Kidney epithelial cell (primary cell): ENCODE measurements at places on chromosomes 1 and 21.
A peak's percentile ranks its signal among the peaks of the same experiment; 100 is the strongest.

DNA sequence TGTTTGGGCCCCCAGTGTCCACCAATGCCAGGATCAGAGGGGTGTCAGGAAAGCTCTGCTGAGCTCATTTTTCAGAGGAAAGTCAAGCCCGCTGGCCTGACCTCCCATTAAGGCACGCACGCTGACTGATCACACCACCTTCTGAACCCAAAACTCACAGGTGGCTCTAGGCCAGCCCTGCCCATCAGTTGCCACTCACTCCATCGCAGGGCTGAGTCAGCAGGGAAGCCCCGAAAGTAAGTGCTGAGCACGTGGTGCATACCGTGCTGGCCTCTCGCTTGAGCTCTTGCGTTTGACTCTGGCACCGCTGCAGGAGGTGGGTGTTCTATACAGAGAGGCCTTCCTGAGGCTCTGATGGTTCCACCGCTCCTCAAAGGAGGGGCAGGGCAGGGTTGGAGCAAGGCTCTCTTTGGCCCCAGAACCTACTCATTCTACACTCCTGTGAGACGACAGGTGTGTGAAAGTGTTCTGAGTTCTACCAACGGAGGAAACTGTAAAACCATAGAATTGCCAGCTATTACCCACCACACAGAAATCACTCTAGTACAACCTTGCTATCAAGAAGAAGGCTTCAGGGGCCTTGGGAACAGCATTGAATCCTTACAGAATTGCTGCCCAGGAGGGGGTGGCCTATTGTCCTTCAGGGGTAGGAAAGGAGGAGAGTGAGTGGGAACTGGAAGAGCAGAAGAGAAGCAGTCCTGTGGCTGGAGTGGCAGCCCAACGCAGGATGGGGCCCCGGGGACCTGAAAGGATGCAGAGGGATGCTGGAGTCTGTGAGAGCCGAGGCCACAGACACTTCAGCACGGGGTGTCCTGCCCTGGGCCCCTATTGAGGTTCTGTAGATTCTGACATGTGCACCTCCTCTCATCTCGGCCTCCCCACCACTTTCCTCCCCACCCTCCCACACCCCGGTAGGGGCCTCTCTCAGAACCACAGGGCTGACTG lies 214.7 kb upstream of the EDN2 start:
- DNase-seq: no peak

GRCh38 chr1:31799196-31799894 lies 16.5 kb downstream of the SPOCD1 start:
- DNase-seq: no peak

DNA sequence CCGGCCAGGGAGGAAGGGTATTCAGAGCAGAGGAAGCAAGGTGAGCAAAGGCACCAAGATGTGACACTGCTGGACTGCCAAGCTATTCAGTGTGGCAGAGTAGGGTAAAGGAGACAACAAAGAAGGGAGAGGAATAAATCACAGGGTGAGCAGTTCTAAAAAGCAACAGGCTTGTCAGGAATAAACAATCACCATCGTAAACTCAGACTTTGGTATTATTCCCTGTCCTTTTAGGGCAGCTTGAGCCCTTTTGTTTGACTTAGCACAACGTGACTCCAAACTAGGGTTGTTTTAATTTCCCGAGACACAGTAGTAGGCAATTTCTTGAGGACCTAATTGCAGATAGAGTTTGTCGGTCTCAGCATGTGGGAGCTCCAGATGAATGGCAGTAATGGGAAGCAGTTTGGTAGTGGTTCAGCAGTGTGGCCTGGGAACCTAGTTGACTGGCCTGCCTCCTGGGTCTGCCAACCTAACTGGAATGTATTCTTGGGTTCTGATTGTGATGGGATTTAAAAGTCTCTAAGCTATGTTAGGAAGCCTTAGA lies 4.3 kb downstream of the CR1L start:
- DNase-seq: no peak

GRCh38 chr1:85998105-85998855 lies 158.3 kb downstream of the COL24A1 start:
- no peak for DNase-seq

GRCh38 chr1:236808564-236809130 lies 13.6 kb downstream of the MTR start:
- no peak for DNase-seq

DNA sequence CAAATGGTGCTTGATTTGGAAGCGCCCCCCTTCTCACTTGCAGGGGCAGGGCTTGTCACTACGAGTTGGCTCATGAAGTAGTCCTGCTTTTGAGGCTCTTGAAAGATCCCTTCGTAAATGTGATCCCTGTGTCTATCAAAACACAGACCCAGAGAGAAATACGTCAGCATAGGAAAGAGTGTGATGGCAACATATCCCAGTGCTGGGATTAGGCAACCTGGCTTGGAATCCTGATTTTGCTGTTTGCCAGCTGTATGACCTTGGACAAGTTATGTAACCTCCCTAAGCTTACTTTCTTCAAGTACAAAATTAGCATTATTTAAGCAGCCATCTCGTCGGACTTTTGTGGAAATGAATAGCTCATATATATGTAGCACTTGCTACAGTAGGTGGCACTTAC lies 228.4 kb downstream of the ATG4C start:
- DNase-seq: no peak

DNA sequence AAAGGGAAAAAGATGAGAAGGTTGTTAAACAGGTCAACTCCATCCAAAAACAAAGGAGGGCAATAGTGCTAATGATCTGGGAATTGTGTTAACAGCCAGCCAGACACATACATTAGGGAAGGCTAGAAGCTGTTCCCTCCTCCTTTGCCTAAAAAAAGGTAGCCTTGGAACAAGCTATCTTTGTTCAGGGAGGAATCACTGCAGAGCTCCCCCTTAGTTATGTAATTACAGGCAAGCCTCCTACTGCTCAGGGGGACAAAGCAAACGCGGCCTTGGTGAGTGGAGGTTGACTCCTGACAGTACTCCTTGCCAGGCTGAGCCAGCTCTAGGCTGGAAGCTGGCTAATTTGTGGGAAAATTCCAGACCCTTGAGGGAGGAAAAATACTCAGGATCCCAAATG lies 97.6 kb downstream of the VAV3 start:
- DNase-seq: no peak

DNA sequence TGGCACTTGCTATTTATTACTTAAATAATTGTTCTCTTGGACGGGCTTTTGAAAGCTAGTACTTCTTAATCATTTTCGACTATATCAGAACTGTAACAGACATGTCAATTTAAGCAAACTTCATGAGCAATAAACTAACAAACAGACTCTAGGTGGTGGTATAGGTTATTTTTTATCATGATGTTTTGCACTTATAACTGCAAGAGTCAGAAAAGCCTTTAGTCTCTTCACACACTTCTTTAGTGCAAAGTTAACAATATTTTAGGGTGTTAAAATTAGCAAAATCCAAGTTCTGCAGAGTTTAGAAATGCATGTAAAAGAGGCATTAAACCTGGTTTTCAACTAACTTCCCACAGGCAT lies 2.2 kb downstream of the NRIP1 start:
- DNase-seq: no peak

GRCh38 chr21:25343774-25344545 lies 263.3 kb downstream of the MRPL39 start:
- DNase-seq: no peak

DNA sequence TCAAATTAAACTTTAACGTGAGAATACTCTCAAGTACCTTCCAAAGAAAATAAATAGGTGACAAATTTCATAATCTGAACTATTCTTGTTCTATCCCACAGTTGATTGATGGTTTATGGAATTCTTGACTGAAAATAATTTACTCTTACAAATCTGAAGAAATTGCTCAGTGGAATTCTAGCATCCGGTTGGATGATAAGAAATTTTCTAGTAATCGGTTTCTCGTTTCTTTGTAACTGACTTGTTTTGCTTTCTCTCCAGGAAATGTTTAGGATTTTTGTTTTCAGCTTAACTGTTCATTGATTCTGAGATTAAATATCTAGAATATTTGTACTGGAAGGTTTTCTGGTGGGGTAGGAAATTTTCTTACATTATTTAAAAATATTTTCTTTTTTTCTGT lies 558.9 kb upstream of the ADAMTS5 start:
- no peak for DNase-seq

DNA sequence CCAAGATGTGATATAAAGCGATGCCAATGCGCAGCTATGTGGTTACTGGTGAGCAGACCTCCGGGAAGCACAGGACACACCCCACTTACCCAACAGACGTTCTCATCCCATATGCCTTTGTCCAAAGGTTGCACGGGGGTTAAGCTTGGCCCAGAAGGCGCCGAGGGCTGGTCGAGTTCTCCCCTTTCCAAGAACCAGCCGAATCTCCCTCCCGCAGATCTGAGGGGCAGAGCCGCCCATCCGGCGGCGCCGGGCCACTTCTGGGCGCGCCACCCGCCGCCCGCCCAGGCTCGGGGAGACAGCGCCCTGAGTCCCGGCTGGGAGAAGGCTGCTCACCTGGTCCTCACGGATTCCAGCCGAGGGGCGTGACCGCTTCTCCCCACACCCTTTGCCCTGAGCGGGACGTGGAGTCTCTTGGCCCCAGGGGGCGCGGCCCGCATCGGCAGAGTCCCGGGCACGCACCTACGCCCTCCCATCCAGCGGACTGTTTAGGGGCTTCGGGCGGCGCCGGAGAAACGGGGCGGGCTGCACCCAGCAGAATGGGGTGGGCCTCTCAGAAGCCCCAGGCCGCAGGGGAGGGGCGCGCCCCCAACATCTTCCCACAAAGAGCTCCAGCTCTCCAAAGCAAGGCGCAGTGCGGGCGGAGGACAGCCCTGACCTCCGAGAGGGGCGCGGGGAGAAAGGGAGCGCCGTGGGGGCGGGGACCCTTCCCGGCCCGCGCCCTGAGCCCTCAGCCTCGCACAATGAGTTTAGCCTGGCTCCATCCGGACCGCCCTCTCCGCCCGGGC lies 615 bp downstream of the GPR161 start:
- DNase-seq: no peak

DNA sequence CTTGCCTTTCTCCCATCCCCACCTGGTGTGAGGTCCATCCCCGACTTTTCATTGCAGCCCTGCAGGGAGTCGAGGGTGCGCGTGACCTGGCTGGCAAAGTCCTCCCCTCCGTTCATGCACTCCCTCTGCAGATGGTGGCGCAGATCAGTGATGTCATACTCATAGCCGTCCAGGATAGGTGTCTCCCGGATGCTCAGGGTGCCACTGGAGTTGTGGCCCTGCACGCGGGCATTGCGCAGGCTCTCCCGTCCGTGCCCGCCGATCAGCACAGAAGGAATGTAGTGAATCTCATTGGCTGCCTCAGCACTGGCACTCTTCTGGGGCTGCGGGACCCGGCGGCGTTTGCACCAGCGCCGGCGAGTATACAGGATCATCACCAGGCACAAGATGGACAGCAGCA lies 132.1 kb downstream of the ASTN1 start:
- no peak for DNase-seq

GRCh38 chr1:231814021-231814420 lies 187.4 kb downstream of the DISC1 start:
- no peak for DNase-seq

DNA sequence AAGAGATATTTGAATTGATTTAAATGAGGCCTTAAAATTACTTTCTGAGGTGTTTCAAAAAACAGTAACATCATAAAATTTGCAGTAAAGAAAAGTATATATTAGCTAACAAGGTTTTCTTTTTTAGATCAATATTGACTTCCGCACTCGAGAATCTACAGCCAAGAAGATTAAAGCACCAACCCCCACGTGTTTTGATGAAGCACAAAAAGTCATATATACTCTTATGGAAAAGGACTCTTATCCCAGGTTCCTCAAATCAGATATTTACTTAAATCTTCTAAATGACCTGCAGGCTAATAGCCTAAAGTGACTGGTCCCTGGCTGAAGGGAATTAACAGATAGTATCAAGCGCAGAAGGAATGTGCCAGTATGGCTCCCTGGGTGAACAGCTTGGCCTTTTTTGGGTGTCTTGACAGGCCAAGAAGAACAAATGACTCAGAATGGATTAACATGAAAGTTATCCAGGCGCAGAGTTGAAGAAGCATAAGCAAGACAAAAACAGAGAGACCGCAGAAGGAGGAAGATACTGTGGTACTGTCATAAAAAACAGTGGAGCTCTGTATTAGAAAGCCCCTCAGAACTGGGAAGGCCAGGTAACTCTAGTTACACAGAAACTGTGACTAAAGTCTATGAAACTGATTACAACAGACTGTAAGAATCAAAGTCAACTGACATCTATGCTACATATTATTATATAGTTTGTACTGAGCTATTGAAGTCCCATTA lies 3.6 kb downstream of the RGS1 start:
- peak; percentile 26 for DNase-seq

DNA sequence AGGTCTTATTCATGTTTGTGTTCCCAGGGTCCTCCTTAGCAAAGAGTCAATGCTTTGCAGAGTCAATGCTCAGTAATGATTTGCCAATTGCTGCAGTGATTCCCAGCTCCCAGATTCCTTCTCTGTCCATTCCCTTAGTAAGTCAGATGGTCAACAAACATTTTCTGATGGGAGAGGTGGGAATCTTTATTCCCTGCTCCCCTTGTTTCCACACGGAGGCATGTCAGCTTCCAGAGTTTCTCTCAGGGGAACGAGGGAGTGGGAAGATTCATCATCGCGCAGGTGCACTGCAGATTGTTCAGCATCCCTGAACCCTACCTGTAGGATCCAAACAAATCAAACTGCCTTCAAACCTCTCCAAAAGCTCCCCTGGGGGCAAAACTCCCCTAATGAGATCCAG lies 7.5 kb upstream of the AHDC1 start:
- no peak for DNase-seq

DNA sequence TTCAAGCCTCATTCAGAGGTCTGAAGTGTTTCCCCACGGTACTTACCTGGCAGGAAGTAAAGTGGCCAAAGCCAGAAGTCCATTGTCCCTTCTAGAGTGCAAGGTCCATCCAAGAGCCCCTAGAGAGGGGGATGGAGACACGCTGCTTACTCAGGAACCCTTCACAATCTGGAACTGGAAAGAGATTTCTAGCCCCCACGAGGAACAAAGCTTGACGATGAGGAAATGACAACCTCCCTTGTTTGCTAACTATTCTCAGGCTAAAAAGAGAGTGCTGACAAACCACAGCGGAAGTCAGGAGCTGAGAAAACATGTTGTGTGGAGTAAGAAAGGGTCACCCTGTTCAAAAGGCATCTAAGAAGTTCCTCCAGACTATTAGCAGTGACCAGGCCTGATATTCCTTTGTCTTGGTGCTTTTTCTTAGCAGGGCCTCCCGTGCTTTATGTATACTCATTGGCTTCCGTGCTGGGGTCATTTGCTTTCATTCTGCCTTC lies at the start of gene FCMR:
FCMR (minus strand) TSS at position 170 of the 494 bp plus-strand sequence; CDS start at position 83, 87 bp downstream.
- DNase-seq: no peak

DNA sequence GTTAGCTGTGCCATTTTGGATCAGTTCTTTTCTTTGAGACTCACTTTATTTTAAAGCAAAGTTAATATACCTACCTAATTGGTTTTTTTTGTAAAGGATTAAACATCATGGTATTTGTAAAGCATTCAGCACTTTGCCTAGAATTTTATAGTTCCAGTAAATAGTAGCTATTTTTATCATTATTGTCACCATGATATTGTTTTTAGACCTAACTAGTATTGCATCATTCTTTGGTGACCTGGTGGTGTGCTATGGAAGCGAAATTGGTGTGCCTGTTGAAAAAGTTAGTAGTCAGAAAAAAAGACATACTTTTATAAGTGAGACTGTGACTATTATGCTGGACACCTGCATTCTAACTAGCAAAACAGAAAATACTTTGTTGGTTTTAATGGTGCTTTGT lies 81.0 kb downstream of the NFIA start:
- no peak for DNase-seq

GRCh38 chr1:11648732-11649158 lies 5.5 kb downstream of the FBXO2 start:
- no peak for DNase-seq
